ENCODE measurements at places on chromosomes 5 and 9.

- DNase-seq = no peak
These were observed 530 bp downstream of the BBLN start for GRCh38 chr9:128160603-128160987.

- DNase-seq = peak; percentile 55
These were observed at the start of gene SGCD for GRCh38 chr5:156326718-156327259. Gene SGCD (plus strand): TSS chr5:156327164.

- DNase-seq = no peak
These were observed 42.8 kb upstream of the TCF7 start for GRCh38 chr5:134071614-134072207.

GRCh38 chr9:95506428-95506677 lies 10.4 kb downstream of the PTCH1 start:
- DNase-seq = no peak

GRCh38 chr5:92514896-92515295 lies 1066.1 kb downstream of the NR2F1-AS1 start:
- DNase-seq = no peak

DNA sequence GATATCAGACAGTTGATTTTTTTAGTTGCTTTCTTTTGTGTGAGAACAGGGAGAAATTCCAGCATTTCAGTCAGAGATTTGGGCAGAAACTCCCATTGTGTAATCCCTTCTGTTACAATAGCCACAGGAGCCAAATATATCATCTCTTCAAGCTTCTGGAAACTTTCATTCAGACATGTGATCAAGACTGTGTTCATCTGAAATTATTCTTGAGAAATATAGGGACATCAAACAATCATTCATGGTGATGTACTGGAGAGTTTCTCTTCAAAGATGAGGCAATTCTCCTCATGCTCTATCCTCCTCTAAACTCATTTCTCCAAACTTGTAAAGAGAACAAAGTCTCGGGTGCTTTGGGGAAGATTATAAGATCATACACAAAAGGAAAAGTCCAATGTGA lies 35.2 kb upstream of the CSNK1G3 start:
- DNase-seq = no peak

GRCh38 chr5:57508211-57508610 lies 25.6 kb upstream of the ACTBL2 start:
- no peak for DNase-seq

GRCh38 chr9:119268985-119269384 lies 100.2 kb downstream of the BRINP1 start:
- no peak for DNase-seq

DNA sequence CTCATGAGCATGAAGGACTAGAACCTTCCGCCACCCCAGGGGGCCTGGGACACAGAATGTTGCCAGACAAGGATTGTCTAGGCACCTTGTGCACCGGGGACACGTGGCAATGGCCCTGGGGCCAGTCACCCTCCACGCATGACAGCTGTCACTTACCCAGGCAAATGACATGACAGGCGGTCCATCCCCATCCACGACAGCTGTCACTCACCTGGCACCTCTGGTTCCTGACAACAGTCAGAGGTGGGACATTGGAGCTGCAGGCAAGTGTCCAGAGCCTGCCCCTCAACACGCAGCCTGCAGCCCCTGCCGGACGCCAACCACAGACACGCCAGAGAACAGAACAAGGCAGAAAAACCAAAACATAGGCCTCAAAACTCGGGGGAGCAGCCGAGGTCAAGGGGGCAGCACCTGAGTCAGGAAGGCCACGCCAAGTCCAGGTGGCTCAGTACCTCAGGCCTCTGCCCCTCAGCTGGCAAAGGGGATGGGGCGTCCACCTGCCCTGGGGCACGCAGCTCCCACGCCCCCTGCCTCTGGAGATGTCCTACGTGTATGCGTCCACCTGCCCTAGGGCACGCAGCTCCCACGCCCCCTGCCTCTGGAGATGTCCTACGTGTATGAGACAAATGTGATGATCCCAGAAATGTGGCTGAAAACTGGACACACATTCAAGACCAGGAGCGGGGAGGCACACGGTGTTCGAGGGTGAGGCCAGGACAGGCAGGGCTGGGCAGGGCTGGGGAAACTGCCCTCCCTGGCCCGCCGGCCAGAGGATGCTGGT lies 14.5 kb downstream of the VAV2 start:
- no peak for DNase-seq

DNA sequence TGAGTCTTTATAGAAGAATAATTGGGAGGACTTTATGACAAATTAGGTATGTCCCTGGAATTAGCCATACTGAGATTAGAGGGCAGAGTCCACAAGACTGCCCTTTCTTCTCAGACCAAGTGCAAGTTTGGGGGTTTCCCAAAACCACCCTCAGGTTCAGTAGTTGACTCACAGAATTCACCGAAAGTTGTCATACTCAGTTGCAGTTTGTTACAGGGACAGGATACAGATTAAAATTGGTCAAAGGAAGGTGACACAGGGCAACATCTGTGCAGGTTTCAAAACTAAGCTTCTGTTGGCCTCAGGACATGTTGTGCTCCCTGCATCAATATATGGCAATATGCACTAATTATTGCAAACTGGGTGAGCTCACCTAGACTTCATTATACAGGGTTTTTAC lies 3.8 kb downstream of the RANBP17 start:
- no peak for DNase-seq

DNA sequence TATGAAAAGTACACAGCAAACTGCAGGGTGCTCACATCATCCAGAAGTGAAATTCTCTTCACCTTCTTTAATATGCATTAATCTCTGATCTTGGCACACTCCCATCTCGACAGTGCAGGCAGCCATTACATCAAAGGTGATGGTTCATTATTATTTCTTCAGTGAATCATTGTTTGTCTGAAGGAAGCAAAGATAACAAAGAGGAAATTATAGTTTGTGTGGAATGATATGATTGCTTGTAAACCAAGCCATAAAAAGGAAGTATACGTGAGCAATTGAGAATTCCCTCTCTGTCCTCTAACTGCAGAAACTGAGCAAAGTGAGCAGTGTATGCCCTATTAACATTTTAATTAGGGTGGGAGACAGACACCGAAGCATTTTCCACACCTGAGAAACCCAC lies 171.6 kb upstream of the PPP1R2B start:
- no peak for DNase-seq

DNA sequence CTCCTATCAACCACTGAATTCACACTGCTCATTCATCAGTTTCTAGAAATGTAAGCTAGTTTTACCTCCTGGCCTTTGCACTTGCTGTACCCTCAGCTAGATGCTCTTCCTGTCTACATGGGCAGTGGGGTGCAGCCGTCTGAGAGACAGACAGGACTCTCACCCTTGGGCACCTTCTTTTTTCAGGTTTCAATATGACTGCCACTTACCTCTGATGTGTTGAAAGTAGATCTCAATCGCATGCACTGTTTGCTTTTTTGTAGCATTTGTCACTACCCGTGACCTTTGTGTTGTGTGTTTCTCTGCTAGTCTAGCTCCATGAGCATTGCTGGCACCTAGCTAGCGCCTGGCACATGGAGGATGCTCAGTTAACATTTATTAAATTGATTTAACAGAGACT lies 403.1 kb upstream of the TRPC7 start:
- DNase-seq = no peak

DNA sequence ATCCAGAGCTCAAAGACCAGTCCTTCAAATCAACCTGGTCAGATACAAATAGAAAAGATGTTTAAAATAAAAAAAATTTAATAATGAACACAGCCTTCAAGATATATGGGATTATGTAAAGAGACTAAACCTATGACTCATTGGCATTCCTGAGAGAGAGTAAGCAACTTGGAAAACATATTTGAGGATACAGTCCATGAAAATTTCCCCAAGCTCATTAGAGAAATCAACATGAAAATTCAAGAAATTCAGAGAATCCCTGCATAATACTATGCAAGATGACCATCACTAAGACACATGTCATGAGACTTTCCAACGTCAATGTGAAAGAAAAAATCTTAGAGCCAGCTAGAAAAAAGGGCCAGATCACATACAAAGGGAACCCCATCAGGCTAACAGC lies 512.9 kb upstream of the PTGER4 start:
- no peak for DNase-seq

- no peak for DNase-seq
These were observed 76.2 kb upstream of the LRRTM2 start for GRCh38 chr5:138951091-138951985.

DNA sequence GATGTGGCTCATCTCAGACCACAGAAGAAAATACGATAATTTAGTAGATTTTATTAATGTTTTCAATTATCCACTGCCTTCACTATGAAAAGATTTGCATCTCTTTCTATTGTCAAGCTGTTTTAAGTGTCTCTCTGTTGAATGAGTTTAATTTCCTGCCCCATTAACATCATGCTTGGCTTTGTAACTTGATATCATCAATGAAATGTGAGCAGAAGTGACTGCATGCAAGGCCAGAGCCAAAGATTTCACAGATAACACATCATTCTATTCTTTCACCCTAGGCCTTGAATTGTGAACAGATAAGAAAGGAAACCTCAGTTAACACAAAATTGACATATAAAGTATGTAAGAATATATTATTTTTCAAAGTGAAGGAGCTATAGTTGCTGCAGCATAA lies 986.4 kb upstream of the CDH18 start:
- no peak for DNase-seq

- DNase-seq = no peak
These were observed 27.0 kb upstream of the ZNF354B start for GRCh38 chr5:178832618-178833201.

- DNase-seq = no peak
These were observed 55.0 kb downstream of the DCP2 start for GRCh38 chr5:113031557-113031956.

DNA sequence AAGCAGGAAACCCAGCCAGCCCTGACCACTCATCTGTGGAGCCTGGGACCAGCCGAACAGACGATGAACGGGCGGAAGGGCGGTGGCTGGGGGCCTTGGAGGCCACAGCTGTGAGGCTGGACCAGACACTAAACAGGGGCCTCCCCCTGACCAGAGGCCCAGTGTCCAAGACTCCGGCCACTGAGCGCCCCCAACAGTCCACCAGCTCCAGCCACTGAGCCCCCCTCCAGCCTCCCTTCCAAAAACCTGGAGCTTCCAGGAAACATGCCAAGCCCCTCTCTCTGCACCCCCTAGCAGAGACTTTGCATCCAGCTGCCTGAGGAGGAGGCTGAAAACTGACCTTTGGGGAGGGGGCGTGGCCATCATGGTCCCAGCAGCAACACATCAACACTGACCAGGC lies 23.2 kb downstream of the CNTFR start:
- no peak for DNase-seq

- no peak for DNase-seq
These were observed 187.7 kb downstream of the TLE4 start for GRCh38 chr9:79759460-79759859.

DNA sequence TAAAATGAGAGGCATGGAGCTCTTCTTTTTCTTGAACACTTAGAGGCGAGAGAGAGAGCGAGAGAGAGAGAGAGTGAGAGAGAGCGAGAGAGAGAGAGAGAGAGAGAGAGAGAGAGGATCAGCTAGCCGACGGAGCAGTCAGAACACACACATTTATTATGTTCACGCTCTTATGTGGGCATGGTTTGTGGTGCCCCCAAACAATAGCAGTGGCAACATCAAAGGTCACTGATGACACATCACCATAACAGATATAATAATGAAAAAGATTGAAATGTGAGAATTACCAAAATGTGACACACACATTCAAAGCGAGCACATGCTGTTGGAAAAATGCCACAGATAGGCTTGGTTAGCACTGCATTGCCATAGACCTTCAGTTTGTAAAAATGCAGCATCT lies 116.1 kb downstream of the KDM4C start:
- DNase-seq = peak; percentile 2

DNA sequence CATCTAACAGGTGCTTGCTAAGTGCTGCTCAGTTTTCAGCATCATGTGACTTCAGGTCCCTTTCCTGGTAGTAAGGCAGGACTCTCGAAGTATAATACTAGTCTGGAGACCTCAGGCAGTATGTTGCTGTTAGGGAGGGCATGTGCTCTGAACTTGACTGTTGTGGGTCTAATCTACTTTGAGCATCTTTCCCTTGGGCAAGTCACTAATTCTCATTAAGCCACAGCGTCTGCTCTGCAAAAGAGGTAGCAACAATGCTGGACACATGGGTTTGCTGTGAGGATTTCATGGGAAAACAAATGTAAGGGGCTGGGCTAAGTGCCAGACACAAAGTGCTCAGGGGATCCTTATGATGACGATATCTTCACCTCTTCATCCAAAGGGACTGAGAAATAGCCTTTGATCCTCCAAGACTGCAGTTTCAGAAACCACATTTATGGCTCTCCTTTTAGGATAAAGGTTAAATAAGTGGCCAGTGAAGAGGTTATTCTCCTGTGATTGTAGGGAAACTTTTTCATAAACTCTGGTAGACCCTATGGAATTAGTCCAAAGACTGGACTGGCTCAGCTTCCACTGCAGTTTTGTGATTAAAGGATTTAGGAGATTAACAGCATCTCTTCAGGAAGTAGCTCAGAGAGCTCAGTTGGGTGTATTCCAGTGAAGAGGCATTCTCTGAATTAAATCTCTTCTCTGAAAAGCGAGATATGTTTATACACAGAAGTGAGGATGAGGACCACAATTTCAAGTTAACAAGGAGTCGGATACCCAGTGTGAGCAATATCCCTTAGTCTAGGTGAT lies 216.6 kb downstream of the SGCD start:
- no peak for DNase-seq

- no peak for DNase-seq
These were observed 207.0 kb downstream of the AUH start for GRCh38 chr9:91154686-91155085.

DNA sequence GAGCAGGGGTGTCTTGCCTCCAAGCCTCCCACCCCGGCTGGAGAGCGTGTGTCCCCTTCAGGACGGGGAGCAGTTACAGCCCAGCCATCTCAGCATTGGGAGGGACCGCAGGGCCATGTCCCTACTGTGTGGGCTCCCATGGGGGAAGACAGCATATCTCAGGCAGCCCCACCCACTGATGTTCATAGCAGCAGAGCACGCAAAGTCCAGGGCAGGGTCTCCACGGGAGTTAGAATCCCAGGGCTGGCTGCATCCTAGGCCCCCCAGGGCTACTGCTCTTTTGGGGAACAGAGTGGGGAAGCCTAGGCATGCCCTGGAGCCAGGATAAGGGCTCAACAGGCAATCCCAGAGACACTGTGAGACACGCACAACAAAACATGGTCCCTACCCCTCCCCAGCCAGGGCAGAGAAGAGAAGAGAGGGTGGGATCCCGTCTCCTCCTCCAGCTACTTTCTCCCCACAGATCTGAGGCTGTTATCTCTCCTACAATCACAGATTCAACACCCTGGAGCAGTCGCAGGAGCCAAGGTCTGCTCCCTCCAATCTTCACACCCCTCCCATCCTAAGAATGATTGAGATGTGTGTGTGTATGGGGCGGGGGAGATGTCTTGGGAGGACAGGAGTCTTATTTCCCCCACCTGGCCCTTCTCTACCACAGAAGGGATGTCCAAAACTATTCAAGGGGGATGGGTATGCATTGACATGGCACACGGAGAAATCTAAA lies 3.4 kb downstream of the CNTFR start:
- no peak for DNase-seq

GRCh38 chr9:84789463-84789830 lies 119.9 kb downstream of the NTRK2 start:
- no peak for DNase-seq

DNA sequence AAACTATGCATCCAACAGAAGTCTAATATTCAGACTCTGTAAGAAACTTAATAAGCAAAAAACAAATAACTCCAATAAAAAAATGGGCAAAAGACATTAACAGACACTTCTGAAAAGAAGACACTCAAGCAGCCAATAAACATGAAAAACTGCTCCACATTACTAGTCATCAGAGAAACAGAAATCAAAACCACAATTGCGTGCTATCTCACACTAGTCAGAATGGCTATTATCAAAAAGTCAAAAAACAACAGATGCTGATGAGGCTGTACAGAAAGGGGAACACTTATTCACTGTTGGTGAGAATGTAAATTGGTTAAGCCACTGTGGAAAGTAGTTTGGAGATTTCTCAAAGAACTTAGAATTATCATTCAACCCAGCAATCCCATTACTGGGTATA lies 101.2 kb upstream of the TRIM32 start:
- no peak for DNase-seq

Measured in AG04450 (cell line).